Fibroblast of skin of scalp (primary cell): ENCODE measurements at places on chromosomes 7 and 10.

DNA sequence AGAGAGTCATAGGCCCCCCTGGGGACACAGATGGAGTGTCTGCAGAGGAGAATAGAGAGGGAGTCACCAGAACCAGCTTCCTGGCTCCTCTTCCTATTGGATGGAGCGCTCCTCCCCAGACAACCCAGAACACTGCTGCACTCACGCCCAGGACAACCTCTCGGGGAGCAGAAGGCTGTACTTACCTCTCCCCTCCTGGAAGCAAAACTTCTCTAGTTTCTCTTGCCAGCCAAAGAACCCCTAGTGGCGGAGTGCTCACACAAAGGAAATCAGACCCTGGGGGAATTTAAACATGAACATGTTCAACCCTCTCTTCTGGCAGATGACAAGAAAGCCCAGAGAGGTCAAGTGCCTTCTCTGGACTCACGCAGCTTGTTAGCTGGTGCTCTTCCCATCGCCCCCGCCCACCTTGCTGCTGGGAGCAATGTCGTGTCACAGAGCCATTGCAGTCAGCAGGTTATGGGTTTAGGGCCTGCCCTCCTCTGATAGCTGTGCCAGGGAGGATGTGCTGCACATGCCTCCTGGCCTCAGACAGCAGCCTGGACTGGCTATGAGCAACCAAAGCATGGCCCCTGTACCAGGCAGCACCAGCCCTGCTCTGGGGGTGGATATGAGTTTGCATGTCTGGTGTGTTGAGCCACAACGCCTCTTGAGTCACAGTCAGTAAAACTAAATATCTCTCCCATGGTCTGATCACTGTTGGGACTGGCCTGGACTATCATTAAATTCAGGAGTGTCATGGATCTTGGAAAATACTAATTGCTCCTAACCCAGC, 84.4 kb downstream of the SLIT1 start:
- no peak for DNase-seq

DNA sequence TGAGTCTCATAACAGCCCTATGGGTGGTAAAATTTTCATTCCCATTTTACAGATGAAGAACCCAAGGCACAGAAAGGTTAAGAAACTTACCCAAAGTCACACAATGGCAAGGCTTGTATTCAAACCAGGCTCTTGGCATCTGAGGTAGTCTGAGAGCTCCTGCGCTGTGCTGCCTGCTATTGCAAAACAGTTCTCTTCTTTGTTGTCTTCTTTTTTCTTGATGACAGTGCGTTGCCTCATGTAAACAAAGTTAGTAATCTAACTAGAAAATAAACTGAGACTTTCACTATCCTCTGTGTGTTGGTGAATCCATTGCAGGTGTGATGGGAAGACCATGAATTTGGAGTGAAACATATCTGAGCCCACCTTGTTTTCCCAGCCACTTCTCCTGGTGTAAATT, 240.8 kb downstream of the PTEN start:
- no peak for DNase-seq

DNA sequence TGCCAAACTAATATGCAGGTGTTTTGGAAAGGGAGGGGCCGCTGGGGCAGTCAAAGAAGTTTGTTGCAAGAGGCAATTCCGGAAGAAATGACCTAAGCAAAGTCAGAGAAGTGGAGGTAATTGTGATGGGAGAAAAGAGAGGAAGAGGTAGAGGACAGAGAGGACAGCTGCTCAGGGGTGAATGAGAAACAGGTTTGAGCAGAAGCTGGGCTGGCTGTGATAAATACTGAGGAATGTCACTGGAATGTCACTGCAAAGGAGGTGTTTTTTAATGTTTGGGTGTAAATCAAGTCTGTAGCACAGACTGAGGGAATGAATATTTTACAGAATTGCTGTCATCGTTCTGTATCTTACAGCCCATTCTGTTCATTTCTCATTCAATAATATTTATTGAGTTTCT, 207.2 kb downstream of the DPP6 start:
- no peak for DNase-seq

DNA sequence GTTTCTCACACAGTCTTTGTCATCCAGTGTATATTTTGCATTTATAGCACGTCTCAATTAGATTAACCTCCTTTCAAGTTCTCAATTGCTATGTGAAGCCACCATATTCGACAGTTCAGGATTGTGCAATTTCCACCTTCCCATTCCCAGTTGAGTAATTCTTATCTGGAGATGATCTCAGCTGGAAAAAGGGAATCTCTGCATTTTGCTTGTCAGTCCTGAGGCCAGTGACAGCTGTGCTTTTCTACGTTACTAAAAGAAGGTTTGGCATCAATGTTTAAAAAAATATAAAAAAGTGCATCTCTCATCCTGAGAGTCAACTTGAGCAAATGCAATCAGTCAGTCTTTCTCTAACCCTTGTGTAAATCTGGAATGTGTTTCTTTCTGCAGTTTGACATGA, 247.7 kb downstream of the PRKG1 start:
- peak; percentile 54 for DNase-seq

- no peak for DNase-seq
These were observed 417.6 kb downstream of the SORCS1 start for GRCh38 chr10:106746868-106747267.

DNA sequence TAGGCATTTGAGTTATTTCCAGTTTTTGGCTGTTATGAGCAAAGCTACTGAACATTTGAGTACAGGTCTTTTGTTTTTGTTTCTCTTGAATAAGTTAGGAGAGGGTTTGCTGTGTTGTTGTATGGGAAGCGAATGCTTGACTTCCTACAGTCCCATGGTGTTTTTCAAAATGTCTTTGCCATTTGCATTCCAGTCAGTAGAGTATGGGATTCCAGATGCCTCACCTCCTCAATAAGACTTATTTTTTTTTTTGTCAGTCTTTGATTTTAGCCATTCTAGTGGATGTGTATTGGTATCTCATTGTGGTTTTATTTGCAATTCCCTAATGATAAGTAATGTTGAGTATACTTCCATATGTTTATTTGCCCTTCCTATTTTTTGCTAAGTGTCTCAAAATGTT, 19.4 kb downstream of the CDK13 start:
- DNase-seq: no peak

DNA sequence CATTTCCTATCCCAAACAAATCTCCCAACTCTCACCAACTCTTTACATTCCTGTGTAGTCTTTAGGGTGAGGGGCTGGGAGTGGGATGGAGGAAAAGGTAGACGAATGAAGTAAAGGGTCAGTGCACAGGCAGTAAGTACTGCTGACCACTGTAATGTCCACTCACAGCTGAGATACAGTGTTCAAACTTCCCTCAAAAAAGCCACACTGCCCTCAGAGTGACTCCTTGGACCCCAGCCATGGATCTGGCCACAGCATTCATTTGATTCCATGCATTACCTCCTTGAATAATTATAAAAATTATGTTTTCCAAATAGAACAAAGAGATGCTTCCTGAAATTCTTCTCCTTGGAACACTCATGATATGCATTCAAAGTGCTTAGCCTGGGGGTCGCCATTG, 19.8 kb upstream of the HIPK2 start:
- no peak for DNase-seq

- no peak for DNase-seq
These were observed 113.9 kb downstream of the ABLIM1 start for GRCh38 chr10:114544045-114544659.

- no peak for DNase-seq
These were observed 24.5 kb downstream of the GPR22 start for GRCh38 chr7:107494315-107494751.

- DNase-seq: no peak
These were observed 45.3 kb upstream of the DNAJB6 start for GRCh38 chr7:157291404-157292080.

GRCh38 chr10:113386005-113386404, 166.8 kb upstream of the HABP2 start:
- DNase-seq: peak; percentile 82

DNA sequence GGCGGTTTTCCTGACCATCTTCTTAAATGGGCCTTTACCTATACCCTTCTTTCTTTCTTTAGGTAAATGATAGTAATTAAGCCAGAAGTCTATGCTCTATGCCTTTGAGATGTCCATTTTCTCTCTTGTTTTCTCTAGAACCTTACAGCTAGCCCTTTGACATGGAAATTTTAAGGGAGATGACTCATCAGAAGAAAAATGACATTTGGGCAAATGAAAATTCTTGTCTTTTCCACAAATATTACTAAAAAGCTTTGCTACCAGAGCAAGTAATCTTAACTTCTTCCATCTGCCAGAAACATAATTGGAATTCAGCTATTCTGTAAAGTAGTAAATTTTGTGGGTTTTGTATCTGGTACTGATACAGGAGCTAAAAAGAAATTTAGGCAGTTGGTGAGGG, 59.5 kb downstream of the CCDC3 start:
- peak; percentile 39 for DNase-seq

- DNase-seq: no peak
These were observed 202.2 kb downstream of the ZEB1 start for GRCh38 chr10:31520986-31521831.

- DNase-seq: peak; percentile 78
These were observed 125.8 kb downstream of the RALA start for GRCh38 chr7:39749177-39749576.

DNA sequence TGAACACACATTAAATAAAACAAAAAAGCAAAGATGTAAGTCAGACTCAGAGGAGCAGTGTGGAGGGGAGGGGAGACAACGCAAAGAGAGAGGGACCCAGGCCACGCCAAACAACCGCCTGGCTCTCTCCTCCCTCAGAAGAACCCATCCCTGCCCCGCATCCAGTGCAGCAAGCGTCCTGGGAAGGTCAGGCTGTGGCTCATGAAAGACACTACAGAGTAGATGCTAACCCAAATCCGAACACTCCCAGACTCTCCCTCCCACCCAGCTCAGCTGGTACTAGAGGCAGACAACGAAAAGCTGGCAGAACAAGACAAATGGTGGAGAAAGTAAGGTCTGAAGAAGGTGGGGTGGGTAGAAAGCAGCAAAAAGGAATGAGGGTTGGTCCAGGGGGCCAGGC, 39.0 kb downstream of the KCNMA1 start:
- no peak for DNase-seq

DNA sequence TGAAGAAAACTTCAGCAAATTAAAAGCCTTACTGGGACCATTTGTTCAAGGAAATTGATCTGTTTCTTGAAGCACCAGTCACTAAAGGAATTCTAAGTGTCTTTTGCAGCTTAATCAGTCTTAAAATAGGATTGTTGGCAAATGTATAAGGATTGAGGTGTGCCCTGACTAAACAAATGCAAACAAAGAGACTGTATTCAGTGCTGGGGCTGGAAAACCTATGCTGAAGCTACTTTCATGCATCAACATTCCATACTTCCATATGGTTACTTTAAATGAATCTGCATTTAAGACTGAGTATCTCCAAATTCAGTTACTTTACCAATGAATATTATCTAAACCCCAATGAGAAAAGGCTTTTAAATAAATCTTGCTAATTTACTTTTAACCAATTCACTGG, 183.3 kb downstream of the ELAPOR2 start:
- no peak for DNase-seq

- peak; percentile 66 for DNase-seq
These were observed 67.9 kb downstream of the CDK1 start for GRCh38 chr10:60846173-60846572.

- DNase-seq: no peak
These were observed 496.3 kb upstream of the GALNT17 start for GRCh38 chr7:70635633-70636032.

GRCh38 chr7:120060281-120060680, 212.7 kb upstream of the KCND2 start:
- peak; percentile 24 for DNase-seq

GRCh38 chr7:7889791-7890568, 78.6 kb upstream of the GLCCI1 start:
- no peak for DNase-seq

DNA sequence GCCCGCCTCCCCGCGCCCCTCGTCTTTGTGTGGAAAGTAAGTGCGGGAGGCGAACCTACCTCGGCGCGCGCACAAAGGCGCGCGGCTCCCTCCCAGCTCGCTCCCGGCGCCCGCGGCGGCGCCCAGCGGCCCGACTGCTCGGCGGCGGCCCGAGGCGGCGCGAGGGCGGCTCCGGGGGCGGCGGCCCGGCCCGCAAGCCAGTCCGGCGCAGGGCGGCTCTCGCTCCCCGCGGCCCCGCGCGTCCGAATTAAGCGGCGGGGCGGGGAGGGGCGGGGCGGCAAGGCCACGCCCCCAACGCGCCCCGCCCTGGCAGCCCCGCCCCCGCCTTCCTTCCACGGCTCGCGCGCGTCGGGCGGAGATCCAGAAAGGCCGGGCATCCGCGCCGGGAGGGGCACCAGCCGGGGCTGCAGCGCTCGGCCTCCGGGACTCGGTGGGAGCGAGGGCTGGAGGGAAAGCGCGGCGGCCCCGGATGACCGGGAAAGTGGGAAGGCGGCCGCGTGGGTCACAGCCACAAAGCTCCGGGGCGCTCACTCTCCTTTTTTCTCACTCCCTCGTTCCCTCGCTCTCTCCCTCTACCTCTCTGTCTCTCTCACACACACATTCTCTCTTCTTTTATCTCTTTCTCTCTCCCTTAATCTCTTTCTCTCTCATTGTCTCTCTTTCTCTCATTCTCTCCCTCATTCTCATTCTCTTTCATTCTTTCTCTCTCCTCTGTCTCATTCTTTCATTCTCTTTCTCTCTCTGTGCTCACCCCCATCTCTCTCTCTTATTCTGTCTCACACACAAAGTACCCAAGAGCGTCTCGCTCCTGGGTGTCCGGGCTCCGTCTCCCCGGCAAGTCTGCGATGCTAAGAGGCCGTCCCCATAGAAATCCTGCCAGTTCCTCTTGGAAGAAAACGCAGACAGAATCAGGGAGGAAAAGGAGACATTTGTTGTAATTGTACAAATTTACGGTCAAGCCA, 170.2 kb downstream of the FAM107B start:
- peak; percentile 81 for DNase-seq

GRCh38 chr7:19284596-19285300, 139.5 kb upstream of the FERD3L start:
- peak; percentile 33 for DNase-seq

DNA sequence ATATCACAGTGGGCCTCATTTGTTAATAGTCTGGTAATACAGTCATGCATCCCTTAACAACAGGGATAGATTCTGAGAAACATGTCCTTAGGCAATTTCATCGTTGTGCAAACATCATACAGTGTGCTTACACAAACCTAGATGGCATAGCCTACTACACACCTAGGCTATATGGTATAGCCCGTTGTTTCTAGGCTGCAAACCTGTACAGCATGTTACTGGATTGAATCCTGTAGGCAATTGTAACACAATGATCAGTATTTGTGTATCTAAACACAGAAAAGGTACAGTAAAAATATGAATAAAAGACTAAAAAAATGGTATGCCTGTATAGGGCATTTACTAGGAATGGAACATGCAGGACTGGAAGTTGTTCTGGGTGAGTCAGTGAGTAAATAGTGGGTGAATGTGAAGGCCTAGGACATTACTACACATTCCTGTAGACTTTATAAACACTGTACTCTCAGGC, 12.0 kb upstream of the RHOBTB1 start:
- DNase-seq: peak; percentile 80
